ENCODE measurements at places on chromosomes 5 and 9. TPM values are rescaled to one million over a fixed set of nuclear protein-coding genes. Genes with fewer than 3 reads are reported as not detected.

The RCL1 gene
- 49.4 TPM for total RNA-seq

The WDR38 gene
- total RNA-seq: 0.78 TPM

The FAM81B gene
- 1.3 TPM for total RNA-seq

The FAM240B gene
- total RNA-seq: not detected

The SMIM23 gene
- total RNA-seq: not detected

The FOXD1 gene
- not detected for total RNA-seq

The PCYOX1L gene
- total RNA-seq: 5.6 TPM

The DPH7 gene
- 44.4 TPM for total RNA-seq

The PLPP7 gene
- 3.6 TPM for total RNA-seq

The TMEM174 gene
- not detected for total RNA-seq

The PCDHA9 gene
- total RNA-seq: 1.3 TPM

The RAI14 gene
- total RNA-seq: 25.7 TPM

The SMIM3 gene
- total RNA-seq: 40.2 TPM

The LRRC19 gene
- 0.78 TPM for total RNA-seq

The CXCL14 gene
- total RNA-seq: 49.4 TPM

The DAP gene
- 93.6 TPM for total RNA-seq

The HMCN2 gene
- 3.6 TPM for total RNA-seq

The ANXA2R gene
- 0.99 TPM for total RNA-seq

The SLC36A3 gene
- total RNA-seq: not detected

The SVEP1 gene
- 23.7 TPM for total RNA-seq

The AIF1L gene
- 11.5 TPM for total RNA-seq

The PANK3 gene
- total RNA-seq: 14.5 TPM

The GARIN3 gene
- not detected for total RNA-seq

The PCDHGB6 gene
- 8.0 TPM for total RNA-seq

The RAB3C gene
- 2.3 TPM for total RNA-seq

The GKAP1 gene
- 8.0 TPM for total RNA-seq

Measured in body of pancreas (tissue), 4 donors.